ENCODE measurements at places on chromosomes 4 and X.

- DNase-seq = no peak
These were observed 120.0 kb upstream of the GLRA2 start for GRCh38 chrX:14409341-14409740.

GRCh38 chr4:20760053-20760452 is 59.8 kb downstream of the PACRGL start:
- DNase-seq = no peak

DNA sequence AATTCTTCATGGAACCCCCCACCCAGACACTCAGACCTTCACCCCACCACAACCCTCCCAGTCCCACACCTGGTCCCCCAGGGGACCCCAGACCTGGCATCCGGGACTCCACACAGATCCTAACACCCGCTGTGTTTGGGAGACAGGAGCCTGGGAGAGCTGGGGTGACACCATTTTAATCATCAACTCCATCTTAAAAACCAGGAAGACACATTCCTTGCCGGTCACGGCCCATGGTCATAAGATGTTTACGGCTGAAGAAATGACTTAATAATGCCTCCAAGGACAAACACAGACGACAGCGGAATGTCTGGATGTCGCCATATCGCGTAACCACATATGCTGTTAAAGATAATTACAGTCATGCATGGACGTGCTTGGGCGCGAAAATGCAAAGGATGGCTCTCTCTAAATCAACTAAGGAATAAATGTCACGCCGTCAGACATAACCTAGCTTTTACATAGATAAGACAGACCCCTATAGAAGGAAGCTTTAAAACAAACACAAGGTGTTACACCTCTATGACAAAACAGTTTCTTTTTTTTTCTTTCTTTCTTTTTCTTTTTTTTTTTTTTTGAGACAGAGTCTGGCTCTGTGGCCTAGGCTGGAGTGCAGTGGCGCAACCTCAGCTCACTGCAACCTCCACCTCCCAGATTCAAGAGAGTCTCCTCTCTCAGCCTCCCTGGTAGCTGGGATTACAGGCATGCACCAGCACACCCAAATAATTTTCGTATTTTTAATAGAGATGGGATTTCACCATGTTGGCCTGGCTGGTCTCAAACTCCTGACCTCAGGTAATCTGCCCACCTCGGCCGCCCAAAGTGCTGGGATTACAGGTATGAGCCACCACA is 2.1 kb upstream of the DHRSX start:
- DNase-seq = no peak

DNA sequence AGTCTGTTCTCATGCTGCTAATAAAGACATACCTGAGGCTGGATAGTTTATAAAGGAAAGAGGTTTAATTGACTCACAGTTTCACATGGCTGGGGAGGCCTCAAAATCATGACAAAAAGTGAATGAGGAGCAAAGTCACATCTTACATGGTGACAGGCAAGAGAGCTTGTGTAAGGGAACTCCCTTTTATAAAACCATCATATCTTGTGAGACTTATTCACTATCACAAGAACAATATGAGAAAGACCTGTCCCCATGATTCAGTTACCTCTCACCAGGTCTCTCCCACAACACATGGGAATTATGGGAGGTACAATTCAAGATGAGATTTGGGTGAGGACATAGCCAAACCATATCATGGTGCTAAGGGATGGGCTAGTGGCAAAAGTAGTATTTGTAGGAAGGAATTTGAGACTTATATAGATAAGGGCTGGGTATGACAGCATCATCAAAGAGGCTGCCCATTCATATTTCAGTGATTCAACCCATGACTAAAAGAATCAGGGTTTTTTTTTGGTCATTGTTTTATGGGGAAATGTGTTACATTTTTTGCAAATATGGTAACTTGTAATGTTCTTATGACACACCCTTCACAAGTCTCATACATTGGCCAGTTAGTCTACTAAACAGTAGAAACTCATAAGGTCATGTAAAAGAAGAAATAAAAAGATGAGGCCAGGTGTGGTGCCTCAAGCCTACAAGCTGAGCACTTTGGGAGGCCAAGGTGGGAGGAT is 34.7 kb downstream of the NUP62CL start:
- DNase-seq = no peak

DNA sequence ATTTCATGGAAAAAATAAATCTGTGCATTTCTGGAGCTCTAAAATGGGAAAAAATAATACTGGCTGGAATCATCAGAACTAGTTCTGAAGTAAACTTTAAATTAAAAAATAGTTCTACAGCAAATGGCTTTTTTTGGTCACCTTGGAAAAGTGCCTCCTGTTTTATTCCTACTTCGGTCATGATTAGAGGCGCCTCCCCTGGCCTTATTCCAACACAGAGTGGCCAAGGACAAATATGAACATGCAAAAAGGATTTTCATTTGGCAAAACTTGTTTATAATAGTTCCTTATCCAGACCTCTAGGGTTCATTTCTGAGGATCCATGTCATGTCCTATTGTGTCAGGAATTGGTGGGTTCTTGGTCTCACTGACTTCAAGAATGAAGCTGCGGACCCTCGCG is 11.1 kb upstream of the KLF8 start:
- DNase-seq = no peak

DNA sequence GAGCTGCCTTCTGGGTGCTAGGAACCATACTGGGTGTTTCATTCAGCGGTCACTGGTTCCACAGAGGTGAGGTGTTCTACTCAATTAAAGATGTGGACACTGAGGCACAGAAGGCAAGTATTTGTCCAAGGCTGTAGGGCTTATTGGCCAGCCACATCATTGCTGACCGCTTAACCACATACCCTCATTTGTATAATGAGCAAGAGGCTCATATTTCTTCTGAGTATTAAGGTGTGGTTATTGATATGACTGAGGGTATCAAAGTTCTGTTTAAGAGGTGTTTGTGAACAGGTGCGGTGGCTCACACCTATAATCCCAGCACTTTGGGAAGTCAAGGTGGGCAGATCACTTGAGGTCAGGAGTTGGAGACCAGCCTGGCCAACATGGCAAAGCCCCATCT is 14.3 kb downstream of the RNF4 start:
- no peak for DNase-seq

DNA sequence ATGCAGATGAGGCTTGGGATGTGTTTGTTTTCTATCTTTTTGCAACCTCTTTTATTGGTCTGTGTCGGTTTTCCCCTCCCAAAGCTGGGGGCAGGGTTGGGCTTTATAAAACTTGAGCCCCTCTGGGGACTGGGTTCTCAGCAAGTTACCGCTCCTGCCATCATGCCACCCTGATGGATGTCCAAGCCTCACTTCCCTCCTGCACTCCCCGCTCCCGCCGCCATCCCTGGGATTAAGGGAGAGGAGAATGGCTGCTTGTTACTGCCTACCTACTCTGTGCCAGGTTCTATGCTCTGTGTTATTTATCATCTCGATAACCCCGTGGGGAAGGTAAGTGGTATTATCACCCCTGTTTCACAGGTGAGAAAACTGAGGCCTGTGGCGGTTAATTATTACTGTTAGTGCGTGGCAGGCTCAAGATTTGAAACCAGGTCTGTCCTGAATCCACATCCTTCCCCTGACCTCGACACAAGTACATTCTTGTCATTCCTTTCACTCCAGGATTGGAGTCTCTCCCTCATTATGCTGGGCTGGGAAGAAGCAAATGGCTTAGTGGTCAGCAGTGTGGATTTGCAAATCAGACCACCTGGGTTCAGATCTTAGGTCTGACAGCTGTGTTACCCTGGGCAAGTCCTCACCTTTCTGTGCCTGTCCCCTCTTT is 4.5 kb downstream of the UBA1 start:
- DNase-seq = no peak

GRCh38 chrX:22171287-22172060 is 101.2 kb upstream of the CBLL2 start:
- DNase-seq = no peak

- DNase-seq = no peak
These were observed 18.0 kb downstream of the SPINK2 start for GRCh38 chr4:56803471-56803870.

- DNase-seq = no peak
These were observed 32.2 kb upstream of the XPNPEP2 start for GRCh38 chrX:129706400-129707072.

- DNase-seq = no peak
These were observed 63.1 kb upstream of the PDHA1 start for GRCh38 chrX:19280636-19281035.

- no peak for DNase-seq
These were observed 173.9 kb downstream of the SCFD2 start for GRCh38 chr4:53191997-53192396.

DNA sequence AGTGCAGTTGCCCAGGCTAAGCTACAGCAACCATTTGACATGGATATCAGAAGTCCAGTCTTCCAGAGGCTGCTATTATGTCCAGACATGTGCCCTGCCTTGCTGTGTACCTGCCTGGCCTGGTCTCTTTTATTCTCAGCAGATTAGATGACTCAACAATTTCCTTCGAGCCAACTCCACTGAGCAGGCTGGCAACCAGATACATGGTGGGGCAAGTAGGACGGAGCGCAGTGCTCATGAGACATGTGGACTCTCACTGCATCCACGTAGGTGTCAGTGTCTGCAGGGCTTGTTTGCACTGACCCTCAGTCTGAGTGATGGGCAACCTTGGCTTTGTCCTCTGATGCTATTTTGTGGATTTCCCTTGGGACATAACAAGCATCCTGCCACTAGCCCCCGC is 7.2 kb upstream of the MAGEA11 start:
- no peak for DNase-seq

DNA sequence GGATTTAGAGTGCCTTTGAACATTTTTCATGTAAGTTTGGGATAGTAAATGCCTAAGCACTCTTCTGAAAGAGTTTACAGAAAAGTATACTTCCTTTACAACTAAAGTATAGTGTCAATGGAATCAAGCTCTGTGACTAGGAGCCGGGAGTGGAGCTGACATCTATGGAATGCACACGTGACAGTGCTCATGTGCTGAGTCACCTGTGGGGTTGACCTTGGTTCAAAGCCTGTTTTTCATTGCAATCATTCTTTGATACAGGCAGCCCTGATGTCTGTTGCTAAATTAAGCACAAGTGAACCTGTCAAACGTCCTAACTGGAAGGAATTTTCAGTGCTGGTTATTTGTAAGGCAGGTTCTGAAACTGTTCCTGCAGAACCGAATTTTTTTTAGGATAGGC is 82.5 kb downstream of the GPAT3 start:
- DNase-seq = no peak

GRCh38 chr4:6748286-6748685 is 32.3 kb downstream of the BLOC1S4 start:
- no peak for DNase-seq

DNA sequence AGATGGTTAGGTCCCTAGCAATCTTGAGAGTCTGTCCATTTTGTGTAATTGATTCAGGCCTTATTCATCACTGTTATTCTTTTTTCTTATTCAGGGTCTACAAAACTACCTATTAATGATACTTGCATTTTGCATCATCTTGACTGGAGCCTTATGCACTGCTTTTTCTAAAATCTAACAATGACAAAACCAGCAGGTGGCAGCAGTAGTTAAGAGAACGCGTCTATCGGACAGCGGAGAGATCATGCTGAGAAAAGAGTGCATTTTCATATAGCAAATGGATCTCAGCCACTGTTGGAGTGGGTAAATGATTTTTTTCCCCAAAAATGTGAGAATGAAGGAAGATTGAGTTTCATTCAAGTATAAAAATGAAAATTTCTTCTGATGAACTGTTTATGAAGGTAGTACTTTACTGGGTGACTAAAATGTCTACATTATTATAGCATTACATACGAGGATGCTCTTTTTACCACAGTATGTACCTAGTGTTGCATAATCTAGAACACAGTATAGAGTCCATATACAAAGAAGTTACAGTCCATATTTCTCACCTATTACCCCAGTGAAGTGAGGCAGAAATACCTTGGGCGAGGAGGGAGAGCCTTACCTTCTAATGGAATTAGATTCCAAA is 43.2 kb downstream of the TMEM144 start:
- peak; percentile 36 for DNase-seq

DNA sequence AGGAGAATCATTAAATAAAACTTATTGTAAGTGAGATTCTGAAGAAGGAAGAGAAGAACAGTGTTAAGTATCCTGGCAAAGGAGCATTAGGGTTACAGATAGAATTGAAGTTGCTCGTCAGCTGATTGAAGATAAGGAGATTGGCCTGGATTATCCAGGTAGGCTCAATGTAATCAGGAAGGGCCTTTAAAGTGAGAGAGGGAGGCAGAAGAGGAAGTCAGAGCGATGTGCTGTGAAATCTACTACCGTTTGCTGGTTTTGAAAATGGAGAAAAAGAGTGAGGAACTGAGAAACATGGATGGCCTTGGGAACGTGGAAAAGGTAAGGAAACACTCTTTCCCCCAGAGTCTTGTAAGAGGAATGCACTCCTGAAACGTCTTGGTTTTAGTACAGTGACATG is 245.7 kb downstream of the ANTXR2 start:
- no peak for DNase-seq

DNA sequence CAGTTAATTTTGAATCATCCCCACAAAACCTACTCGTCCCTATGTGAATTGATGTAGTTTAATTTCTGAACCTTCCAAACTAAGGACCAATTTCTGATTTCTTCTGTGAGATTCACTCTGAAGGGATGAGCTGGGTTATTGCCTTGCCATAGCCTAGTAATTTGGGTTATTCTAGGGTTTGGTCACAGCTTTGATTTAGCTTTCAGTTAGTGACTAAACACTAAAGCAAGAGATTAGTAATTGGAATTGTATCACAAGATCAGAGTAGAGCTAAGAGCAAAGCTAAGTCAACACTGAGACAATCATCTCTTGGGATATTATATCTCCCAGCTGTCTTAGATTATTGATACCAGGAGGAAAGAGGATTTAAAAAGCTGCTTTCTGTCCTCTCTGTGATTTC is 588.0 kb downstream of the CCSER1 start:
- DNase-seq = no peak

DNA sequence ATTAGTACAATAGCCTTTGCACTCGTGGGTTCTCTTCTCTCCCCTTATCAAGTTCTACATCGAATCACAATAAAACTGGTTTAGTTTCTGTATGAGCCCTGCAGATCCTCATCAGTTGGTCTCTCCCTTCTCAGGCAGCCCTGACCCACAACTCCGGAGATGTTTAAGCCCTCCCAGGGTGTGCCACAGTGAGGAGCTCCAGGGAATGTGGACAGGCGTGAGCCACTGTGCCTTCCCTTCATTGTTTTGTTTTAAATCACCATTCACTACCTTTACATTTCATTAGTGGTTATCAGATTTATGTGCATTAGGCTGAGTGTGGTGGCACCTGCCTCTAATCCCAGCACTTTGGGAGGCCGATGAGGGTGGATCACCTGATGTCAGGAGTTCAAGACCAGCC is 133.2 kb downstream of the LARP7 start:
- no peak for DNase-seq

- DNase-seq = no peak
These were observed 17.6 kb downstream of the NFKB1 start for GRCh38 chr4:102518703-102519131.

- no peak for DNase-seq
These were observed 89.1 kb downstream of the LARP7 start for GRCh38 chr4:112726041-112726440.

GRCh38 chr4:79466621-79467020 is 58.6 kb upstream of the GK2 start:
- no peak for DNase-seq

DNA sequence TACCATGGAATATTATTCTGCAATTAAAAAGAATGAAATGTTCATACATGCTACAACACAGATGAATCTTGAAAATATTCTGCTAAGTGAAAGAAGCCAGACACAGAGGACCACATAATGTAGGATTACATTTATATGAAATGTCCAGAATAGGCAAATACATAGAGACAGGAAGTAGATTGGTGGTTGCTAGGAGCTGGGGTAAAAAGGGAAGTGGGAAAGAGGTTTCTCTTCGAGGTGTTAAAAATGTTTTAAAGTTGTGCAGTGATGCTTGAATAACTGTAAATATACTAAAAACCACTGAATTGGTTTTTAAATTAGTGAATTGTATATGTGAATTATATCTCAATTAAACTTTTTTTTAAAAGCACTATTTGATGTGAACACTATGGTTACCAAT is 3.6 kb upstream of the NXT2 start:
- DNase-seq = no peak
